ENCODE measurements at places on chromosomes 7 and 10. TPM values are rescaled to one million over a fixed set of nuclear protein-coding genes. Genes with fewer than 3 reads are reported as not detected.

VPS41 gene
- polyA plus RNA-seq, result 22.0 TPM

CYCS gene
- 13.0 TPM for polyA plus RNA-seq

MEIG1 gene
- polyA plus RNA-seq, result not detected

DEPP1 gene
- polyA plus RNA-seq, result 217 TPM

GNAI1 gene
- 4.3 TPM for polyA plus RNA-seq

APBB1IP gene
- polyA plus RNA-seq, result 2.4 TPM

MINDY3 gene
- polyA plus RNA-seq, result 14.6 TPM

TBX20 gene
- polyA plus RNA-seq, result not detected

ANKRD30A gene
- not detected for polyA plus RNA-seq

RPEL1 gene
- not detected for polyA plus RNA-seq

PIK3CG gene
- polyA plus RNA-seq, result 0.30 TPM

SYT15B gene
- polyA plus RNA-seq, result 2.3 TPM

C10orf105 gene
- 0.08 TPM for polyA plus RNA-seq

TMEM60 gene
- 22.0 TPM for polyA plus RNA-seq

TMEM196 gene
- 1.3 TPM for polyA plus RNA-seq

NPY gene
- 35.7 TPM for polyA plus RNA-seq

GHRHR gene
- 0.34 TPM for polyA plus RNA-seq

EIF5AL1 gene
- 0.33 TPM for polyA plus RNA-seq

AGAP6 gene
- 37.6 TPM for polyA plus RNA-seq

DRGX gene
- polyA plus RNA-seq, result not detected

VTI1A gene
- 8.7 TPM for polyA plus RNA-seq

HGF gene
- 0.53 TPM for polyA plus RNA-seq

SEMA3C gene
- polyA plus RNA-seq, result 0.80 TPM

IGF2BP3 gene
- polyA plus RNA-seq, result 0.09 TPM

EVX1 gene
- not detected for polyA plus RNA-seq

PAXIP1 gene
- polyA plus RNA-seq, result 4.5 TPM

HK1 gene
- 8.8 TPM for polyA plus RNA-seq

CRTAC1 gene
- 1.2 TPM for polyA plus RNA-seq

YAE1 gene
- polyA plus RNA-seq, result 14.7 TPM

GLI3 gene
- 0.38 TPM for polyA plus RNA-seq

ZNF804B gene
- polyA plus RNA-seq, result 0.14 TPM

FAM185A gene
- polyA plus RNA-seq, result 3.2 TPM

UBTD1 gene
- 9.0 TPM for polyA plus RNA-seq

PPP1R3C gene
- 3.8 TPM for polyA plus RNA-seq

LRRN3 gene
- polyA plus RNA-seq, result 1.0 TPM

PWWP2B gene
- 23.5 TPM for polyA plus RNA-seq

WNT8B gene
- 0.14 TPM for polyA plus RNA-seq

ASAH2 gene
- polyA plus RNA-seq, result 0.15 TPM

CFAP58 gene
- polyA plus RNA-seq, result 0.19 TPM

ANXA8L1 gene
- 0.12 TPM for polyA plus RNA-seq

VWA2 gene
- 1.4 TPM for polyA plus RNA-seq

PNLIPRP2 gene
- polyA plus RNA-seq, result 2,679 TPM

SEMA4G gene
- polyA plus RNA-seq, result 33.8 TPM

TYW1B gene
- polyA plus RNA-seq, result 1.3 TPM

UCN3 gene
- 45.7 TPM for polyA plus RNA-seq

CALHM1 gene
- polyA plus RNA-seq, result not detected

ZNF716 gene
- not detected for polyA plus RNA-seq

GPR85 gene
- polyA plus RNA-seq, result 0.11 TPM

SPACDR gene
- polyA plus RNA-seq, result 0.68 TPM

PSD gene
- 30.9 TPM for polyA plus RNA-seq

ITIH5 gene
- 4.4 TPM for polyA plus RNA-seq

RBM33 gene
- 14.6 TPM for polyA plus RNA-seq

VAX1 gene
- not detected for polyA plus RNA-seq

MRPS17 gene
- 8.4 TPM for polyA plus RNA-seq

NPS gene
- not detected for polyA plus RNA-seq

Data from pancreas (tissue), 10 donors.